GM12878 (cell line): ENCODE measurements at places on chromosomes 12 and 14.

GRCh38 chr12:273382-273781, 10.7 kb upstream of the SLC6A13 start:
- no peaks in the 10 kb centered on the region for H3K36me3 ChIP-seq
- peaks cover 6% of the 10 kb centered on the region; the same call in 1 of the 2 replicates for H3K4me1 ChIP-seq
- no peak overlapping the region for H3K27ac ChIP-seq
- no peak for DNase-seq

- DNase-seq = no peak
- H3K36me3 ChIP-seq = no peaks in the 10 kb centered on the region
- no peak overlapping the region for H3K4me3 ChIP-seq
Measured at GRCh38 chr12:4899364-4899763, 10.3 kb upstream of the KCNA1 start.

DNA sequence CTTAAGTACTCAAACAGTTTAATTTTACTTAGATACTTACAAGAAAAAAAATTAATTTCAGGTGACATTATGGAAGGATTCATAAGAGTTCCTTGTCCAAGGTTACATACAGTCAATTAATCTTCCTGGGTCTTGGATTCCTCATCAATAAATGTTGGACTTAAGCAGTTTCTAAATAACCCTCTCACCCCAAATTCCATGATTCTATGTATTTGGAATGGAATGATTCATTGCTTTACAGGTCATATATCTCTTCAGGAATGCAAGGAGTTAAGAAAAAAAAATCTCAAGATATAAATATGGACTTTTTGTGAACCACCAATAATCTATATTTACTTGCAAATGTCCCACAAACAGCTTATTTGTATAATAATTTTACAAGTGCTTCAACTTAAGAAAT, 84.2 kb upstream of the BMP4 start:
- no peaks in the 10 kb centered on the region; the same call in 1 of the 2 replicates for H3K4me1 ChIP-seq
- H3K27ac ChIP-seq = no peak overlapping the region
- H3K4me3 ChIP-seq = no peak overlapping the region
- no peaks in the 10 kb centered on the region for H3K36me3 ChIP-seq

GRCh38 chr12:127760996-127761395, 506.0 kb upstream of the TMEM132C start:
- H3K27ac ChIP-seq = no peak overlapping the region
- H3K36me3 ChIP-seq = no peaks in the 10 kb centered on the region
- H3K27me3 ChIP-seq = no peaks in the 10 kb centered on the region
- H3K4me3 ChIP-seq = no peak overlapping the region

DNA sequence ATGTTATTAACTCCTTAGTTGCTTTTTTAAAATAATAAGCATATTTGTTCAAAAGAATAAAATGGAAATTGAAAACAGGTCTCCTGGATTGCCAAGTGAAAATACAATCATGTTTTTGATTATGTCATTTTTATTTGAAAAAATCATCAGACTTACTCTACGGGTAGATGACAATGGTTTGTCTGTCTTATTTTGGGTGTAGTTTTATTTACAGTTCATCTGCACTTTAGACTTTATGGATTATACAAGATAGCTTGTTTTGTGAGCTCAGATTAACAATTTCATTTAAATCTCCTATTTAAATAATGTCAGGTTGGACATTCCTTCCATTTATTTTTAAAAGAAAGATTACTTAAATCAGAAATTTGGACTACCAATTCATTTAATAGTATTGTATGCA, 14.8 kb downstream of the TMEM260 start:
- H3K27me3 ChIP-seq = no peaks in the 10 kb centered on the region
- H3K27ac ChIP-seq = no peak overlapping the region
- no peak for DNase-seq
- H3K36me3 ChIP-seq = no peaks in the 10 kb centered on the region
- no peaks in the 10 kb centered on the region for H3K4me1 ChIP-seq

DNA sequence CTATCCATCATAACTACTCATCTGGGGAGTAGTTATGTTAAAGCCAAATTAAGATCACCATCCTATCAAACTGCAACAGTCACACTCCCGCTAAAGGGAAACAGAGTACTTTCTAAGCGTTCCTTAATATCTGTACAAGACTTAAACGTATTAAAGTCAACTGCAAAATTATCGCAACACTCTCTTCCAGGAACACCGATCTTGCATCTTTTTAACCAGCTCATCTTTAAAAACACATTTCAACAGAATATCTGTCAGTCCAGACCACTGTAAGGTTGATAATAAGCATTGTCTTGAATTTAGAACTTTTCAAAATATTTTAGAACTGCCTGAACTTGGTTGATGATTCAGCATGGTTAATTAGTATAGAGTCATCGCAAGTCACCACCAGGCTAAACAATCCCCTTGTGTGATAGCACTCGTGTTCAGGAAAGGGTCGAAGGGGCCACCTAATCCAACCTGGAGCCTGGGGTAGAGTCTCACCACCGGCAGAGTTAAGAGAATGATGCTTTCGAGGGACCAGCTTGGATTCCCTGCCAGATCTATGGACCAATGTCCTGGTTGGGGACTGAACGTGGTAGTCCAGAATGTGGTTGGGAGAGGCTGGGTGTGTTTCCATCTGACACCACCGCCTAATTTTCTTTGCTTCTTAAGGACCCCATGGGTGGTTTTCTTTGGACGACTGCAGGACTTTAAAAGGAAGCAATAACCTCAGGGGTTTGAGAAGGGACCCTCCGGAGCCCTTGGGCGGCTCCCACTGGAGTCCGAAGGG, 890 bp downstream of the SPTLC2 start:
- DNase-seq = no peak
- H3K4me3 ChIP-seq = peak overlapping the region; percentile 92
- no peaks in the 10 kb centered on the region for H3K36me3 ChIP-seq
- H3K27me3 ChIP-seq = no peaks in the 10 kb centered on the region
- no peaks in the 10 kb centered on the region; the same call in 1 of the 2 replicates for H3K4me1 ChIP-seq
- peak overlapping the region; percentile 73 for H3K27ac ChIP-seq

GRCh38 chr12:132946246-132946820, 9.8 kb downstream of the ZNF605 start:
- no peak for DNase-seq
- peaks cover 2% of the 10 kb centered on the region; the same call in 1 of the 2 replicates for H3K36me3 ChIP-seq
- H3K4me1 ChIP-seq = no peaks in the 10 kb centered on the region

DNA sequence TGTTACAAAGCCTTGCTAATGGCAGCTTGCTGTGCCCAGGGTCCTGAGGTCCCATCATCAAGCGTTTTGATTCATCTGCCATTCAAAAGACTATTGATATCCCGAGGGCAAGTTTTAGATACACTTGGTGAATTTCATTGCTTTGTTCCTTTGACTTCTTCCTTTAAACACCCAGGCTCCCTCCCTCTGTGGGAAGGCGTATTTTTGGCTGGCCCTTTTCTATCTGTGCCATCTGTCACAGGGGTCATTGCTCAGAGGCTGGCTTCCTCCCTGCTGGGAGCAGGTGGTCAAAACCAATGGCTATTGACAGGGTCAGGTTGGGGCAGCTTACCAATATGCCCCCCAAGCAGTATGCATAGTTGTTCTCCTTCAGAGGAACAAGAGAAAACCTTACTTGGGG, 40.0 kb downstream of the SCN8A start:
- DNase-seq = no peak
- no peak overlapping the region for H3K27ac ChIP-seq
- no peaks in the 10 kb centered on the region for H3K27me3 ChIP-seq
- no peaks in the 10 kb centered on the region for H3K36me3 ChIP-seq

GRCh38 chr12:110697236-110697635, 8.3 kb upstream of the HVCN1 start:
- H3K4me3 ChIP-seq = no peak overlapping the region
- no peaks in the 10 kb centered on the region for H3K27me3 ChIP-seq
- 0 out of 2 replicates have a peak overlapping the region, but pooled peaks have one; percentile 34 for H3K27ac ChIP-seq
- no peaks in the 10 kb centered on the region for H3K36me3 ChIP-seq
- peaks cover 29% of the 10 kb centered on the region for H3K4me1 ChIP-seq

GRCh38 chr12:127260531-127260930, 1006.4 kb upstream of the TMEM132C start:
- no peak overlapping the region for H3K4me3 ChIP-seq
- H3K4me1 ChIP-seq = no peaks in the 10 kb centered on the region
- DNase-seq = no peak
- no peaks in the 10 kb centered on the region for H3K36me3 ChIP-seq
- no peaks in the 10 kb centered on the region for H3K27me3 ChIP-seq
- H3K27ac ChIP-seq = no peak overlapping the region

GRCh38 chr12:57193706-57194245, 22.8 kb upstream of the NXPH4 start:
- no peaks in the 10 kb centered on the region for H3K36me3 ChIP-seq
- no peak overlapping the region for H3K27ac ChIP-seq
- H3K4me3 ChIP-seq = no peak overlapping the region
- no peaks in the 10 kb centered on the region for H3K4me1 ChIP-seq

GRCh38 chr12:47997321-47997720, 7.0 kb downstream of the COL2A1 start:
- no peak overlapping the region for H3K4me3 ChIP-seq
- H3K27me3 ChIP-seq = peaks cover 7% of the 10 kb centered on the region; the same call in 1 of the 2 replicates
- H3K4me1 ChIP-seq = no peaks in the 10 kb centered on the region
- H3K36me3 ChIP-seq = no peaks in the 10 kb centered on the region

DNA sequence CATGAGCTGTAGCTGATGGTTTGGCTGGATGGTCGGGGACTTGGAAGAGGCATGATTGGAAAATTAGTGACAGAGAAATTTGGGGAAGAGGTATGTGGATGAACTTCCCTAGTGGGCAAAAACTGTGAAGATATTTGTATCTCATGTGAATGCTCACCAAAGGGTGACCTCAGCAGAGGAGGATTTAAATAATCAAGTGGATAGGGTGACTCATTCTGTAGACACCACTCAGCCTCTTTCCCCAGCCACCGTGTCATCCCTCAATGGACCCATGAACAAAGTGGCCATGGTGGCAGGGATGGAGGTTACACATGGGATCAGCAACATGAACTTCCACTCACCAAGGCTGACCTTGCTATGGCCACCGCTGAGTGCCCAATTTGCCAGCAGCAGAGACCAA, 60.8 kb upstream of the KRAS start:
- DNase-seq = no peak
- H3K27ac ChIP-seq = no peak overlapping the region
- no peaks in the 10 kb centered on the region for H3K36me3 ChIP-seq
- H3K27me3 ChIP-seq = no peaks in the 10 kb centered on the region

DNA sequence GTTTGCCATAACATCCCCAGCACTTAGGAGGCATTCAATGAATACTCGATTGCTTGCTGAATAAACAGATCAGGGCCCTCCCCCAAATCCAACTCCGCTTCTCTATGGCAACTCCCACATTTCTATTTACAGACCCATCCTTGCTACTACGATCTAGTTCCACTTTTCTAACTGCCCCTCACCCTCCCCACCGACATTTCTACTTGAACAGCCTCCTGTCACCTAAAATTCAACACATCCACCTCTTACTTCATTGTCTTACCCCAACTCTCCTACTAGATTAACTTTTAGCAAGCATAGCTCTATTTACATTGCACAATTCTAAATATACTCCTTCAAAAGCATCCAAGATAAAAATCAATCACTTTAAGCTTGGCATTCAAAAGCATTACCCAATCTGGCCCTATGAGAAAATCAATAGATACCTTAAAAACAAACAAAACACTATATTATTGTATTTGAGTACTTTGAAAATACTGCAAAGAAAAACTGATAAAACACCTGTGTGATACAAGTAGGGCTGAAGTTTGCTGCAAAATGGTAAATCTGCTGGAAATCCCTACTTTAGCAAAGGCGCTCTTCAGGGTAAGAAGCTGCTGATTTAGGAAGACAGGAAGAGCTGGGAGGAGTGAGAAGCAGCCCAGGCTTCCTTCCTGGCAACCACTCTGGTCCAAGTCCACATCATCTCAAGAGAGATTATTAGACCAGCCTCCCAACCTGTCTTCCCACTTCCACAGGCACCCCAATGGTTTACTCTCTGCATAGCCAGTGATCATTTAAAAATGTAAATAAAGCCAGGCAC, 96.4 kb downstream of the HECTD4 start:
- no peak overlapping the region for H3K27ac ChIP-seq
- no peak for DNase-seq
- H3K4me1 ChIP-seq = no peaks in the 10 kb centered on the region

GRCh38 chr14:104865631-104866441, 768 bp downstream of the CEP170B start:
- H3K4me1 ChIP-seq = 0 out of 2 replicates have a peak, but pooled peaks cover 4% of the 10 kb centered on the region
- no peak overlapping the region for H3K27ac ChIP-seq
- peaks cover 6% of the 10 kb centered on the region; the same call in 1 of the 2 replicates for H3K27me3 ChIP-seq
- H3K4me3 ChIP-seq = no peak overlapping the region

GRCh38 chr14:55553791-55554190, 26.2 kb upstream of the KTN1 start:
- H3K4me3 ChIP-seq = no peak overlapping the region
- no peaks in the 10 kb centered on the region for H3K36me3 ChIP-seq
- H3K27me3 ChIP-seq = no peaks in the 10 kb centered on the region
- H3K27ac ChIP-seq = no peak overlapping the region
- H3K4me1 ChIP-seq = no peaks in the 10 kb centered on the region

DNA sequence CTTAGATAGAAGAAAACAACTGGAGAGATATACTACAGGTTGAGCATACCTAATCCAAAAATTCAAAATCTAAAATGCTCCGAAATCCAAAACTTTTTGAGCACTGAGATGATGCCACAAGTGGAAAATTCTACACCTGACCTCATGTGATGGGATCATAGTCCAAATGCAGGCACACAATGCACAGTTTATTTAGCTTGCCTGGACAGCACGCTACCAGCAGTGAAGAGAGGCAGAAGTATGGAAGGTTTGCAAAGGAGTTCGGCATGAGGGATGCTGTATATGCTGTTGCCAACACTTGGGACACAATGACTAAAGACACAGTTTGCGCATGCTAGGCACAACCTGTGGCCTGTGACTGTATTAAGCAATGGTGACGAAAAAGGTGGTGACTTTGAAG, 58.1 kb upstream of the CAND1 start:
- H3K27me3 ChIP-seq = no peaks in the 10 kb centered on the region
- H3K36me3 ChIP-seq = no peaks in the 10 kb centered on the region
- DNase-seq = no peak

DNA sequence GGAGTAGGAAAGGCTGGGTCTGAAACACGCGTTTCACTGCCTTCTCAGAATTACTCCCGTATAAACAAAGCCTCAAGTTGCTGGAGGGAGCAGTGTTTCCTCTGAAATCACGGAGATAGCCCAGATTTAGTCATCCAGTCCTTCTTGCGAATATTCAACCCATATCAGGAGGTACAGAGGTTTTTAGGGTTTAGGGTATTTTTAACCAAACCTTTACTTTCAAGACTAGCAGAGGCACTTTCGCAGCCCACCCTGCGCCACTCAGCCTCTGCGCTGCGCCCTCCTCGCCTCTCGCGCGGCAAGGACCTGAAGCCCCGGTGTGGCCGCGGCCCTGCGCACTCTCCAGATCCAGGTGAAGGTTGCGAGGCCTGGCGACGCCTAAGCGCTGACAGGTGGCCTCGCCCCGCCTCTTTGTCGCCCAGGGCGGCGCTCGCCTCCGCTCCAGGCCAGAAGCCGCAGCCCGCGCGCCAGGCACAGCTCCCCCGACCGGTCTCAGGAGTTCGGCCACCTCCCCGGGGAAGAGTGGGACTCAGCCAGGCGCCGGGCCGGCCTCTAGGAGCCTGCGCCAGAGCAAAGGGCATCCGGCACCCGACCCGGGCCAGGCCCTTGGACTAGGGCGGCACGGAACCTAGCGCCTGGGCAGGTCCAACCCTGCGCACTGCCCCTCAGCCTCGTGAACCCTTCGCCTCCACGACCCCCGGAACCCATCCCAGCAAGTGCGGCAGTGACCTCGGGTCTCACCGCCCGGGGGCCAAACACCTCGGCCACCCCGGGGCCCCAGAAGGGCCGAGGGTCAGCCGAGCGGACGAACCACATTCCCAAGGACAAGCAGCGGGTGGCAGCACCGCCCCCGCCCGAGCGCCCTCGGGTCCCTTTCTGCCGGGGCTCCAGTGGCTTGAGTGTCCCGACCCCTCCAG, 1.8 kb upstream of the SAMD4A start:
- no peaks in the 10 kb centered on the region for H3K36me3 ChIP-seq
- peaks cover 12% of the 10 kb centered on the region; the same call in 1 of the 2 replicates for H3K4me1 ChIP-seq
- DNase-seq = no peak
- H3K4me3 ChIP-seq = peak overlapping the region; percentile 73
